ENCODE measurements at places on chromosomes 3 and 15.

DNA sequence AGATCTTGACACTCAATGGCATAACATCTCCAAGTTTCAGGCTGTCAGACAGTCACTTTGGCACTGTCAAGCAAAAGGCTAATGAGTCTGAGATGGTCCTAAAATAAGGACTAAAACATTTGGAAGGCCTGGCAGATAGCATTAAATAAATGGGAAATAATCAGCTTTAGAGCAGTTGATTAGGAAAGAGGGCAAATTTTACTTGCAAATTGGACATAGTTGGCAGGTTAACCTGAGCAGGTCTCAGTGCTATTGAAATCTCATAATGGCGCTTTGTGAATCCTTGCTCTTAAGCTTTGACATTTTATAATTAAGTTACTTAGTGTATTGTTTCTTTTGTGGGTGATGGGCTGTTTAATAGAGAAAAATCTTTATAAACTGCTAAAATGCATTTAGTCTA is 1003.1 kb upstream of the GBE1 start:
- DNase-seq, result no peak

GRCh38 chr3:123467046-123467445 is 18.2 kb upstream of the ADCY5 start:
- no peak for DNase-seq

- no peak for DNase-seq
These were observed 220.6 kb downstream of the SLCO3A1 start for GRCh38 chr15:92074101-92074500.

DNA sequence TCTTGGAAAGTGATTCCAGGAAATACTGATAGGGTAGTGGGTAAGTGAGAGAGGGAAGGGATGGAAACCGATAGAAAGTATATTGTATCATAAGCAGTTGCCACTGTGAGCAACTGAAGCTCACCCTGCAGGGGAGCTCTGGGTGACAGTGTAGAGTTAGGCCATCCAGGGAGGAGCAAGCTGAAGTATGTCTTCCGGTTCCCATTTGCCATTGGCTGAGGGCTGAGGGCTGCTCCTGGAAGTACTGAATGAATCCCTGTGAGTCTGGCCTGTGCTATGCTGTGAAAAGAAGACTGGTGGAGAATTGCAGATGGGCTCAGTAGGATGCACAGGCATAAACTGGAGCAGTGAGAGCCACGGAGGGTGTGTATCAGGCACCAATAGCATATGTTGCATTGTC is 348.3 kb downstream of the MFSD1 start:
- DNase-seq, result no peak

DNA sequence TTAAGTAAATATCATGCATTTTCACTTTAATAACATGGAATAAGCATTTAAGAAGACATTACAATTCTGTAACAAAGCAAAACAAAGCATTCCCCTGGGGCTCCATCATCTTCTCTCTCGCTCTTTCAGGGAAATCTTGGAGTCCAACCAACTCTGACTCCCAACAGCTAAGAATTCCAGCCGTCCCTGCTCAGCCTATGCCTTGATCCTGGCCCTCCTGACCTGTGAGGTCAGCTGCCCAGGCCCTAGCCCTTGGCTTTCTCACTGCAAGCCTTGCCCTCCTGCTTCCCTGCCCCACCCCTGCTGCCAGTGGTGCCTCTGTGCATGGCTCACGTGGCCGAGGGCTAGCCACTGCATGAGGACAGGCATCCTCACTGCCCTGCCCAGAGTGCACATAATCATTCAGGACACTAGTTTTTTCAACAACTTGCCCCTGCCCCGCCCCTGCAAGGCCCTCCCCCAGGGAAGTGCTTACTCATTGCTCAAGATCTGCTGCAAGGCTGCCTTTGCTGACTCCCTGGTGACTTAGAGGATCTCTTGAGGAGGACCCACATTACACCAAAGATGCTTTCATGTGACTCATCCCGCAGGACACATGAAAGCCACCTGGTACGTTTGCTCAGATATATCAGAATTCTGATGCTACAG is 37.6 kb downstream of the MTMR10 start:
- DNase-seq, result peak; percentile 86

DNA sequence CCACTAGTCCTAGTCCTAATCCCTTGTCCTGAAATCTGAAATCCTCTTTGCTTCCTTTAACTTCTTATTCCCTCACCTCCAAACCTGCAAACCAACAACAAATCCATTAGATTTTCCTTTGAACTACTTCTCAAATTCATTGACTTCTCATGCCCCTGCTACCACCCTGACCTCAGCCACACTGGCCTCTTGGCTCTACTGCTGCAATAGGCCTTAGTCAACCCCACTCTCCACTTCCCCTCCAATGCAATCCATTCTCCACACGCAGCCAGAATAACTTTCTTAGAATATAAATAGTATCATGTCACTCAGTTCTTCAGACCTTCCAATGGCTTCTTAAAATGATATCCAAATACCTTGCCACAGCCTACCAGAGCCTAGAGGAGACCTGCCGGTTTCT is 131.1 kb upstream of the GADL1 start:
- no peak for DNase-seq

- peak; percentile 59 for DNase-seq
These were observed 1.8 kb upstream of the RPP25 start for GRCh38 chr15:74958320-74958907.

- peak; percentile 51 for DNase-seq
These were observed 279.1 kb upstream of the THRB start for GRCh38 chr3:24773798-24774197.

DNA sequence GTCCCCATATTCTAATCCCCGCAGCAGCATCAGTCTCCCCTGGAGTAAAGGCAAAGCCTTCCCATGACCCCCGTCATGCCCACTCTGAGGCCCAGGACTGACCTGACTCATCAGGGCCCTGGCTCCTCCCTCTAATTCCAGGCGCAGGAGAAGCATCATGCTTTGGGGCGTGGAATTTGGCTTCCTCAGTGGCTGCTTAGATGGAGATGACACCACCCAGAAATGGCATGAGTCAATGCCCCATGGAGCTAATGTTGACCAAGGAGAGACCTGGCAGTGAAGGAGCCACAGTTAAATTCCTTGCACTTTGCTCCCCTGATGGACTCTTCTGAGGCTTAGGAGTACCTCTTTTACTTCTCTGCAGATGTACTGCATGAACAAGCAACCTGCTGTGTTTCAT is 204.2 kb upstream of the PROK2 start:
- peak; percentile 23 for DNase-seq

DNA sequence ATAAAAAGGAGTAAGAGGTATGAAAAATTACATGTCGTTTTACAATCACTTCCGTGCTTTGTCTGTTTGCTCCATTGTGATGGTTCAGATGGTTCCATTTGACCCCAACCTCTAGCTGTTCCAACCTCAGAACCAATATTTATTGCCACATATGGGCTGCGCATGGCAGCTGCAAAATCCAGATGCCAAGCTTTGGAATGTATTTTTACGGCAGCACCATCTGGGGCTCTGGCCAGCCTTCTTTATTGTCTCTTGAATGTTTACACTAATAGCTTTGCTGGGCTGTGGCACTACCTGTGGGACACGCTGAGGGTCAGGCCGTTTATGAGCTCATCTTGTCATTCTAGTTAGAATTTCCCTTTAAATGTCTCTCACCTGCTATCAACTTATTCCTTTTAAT is 219.8 kb downstream of the ROBO2 start:
- DNase-seq, result no peak

DNA sequence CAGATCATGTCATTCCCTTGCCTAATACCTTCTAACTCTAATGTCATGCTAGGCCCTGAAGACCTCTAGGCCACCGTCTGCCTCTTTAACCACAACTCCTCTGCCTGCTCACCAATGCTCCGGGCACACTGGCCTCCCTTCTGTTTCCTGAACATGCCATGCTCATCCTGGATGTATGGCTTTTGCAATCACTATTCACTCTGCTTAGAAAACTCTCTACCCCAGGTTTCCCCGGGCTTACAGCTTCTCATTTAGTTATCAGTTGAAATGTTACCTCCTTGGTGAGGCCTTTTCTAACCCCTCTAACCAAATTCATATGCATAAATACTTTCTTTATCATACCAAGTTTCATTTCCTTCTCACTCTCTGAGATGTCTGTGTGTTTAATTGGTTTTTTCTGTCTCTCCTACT is 727.8 kb upstream of the CFAP20DC start:
- DNase-seq, result no peak

DNA sequence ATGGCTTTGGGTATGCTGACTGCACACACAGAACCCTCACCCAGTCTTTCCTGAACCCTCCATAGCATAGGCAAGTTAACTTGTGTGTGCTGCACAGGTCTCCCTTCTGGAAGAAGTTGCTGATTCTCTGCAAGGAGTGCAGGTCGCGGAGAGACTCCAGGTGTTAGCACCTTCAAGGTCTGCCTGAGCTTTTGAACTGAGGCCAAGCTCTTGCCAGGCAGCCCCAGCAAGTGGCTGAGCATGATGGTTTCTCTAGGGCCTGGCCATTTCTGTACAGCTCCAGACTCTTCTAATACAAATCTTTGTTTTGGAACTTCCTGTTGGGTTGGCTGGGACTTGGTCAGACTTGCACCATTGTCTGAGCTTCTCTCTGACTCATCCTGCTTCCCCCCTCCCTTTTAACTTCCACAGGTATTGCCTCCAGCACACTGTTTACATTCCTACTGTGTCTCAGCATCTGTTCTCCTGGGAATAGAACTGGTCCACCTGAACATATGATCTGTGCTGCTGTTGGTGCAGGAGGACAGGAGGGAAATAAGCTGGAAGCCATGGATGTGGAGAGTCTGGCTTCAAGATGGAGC is 53.3 kb downstream of the KY start:
- no peak for DNase-seq

GRCh38 chr3:24499991-24500390 is 5.3 kb upstream of the THRB start:
- DNase-seq, result no peak

DNA sequence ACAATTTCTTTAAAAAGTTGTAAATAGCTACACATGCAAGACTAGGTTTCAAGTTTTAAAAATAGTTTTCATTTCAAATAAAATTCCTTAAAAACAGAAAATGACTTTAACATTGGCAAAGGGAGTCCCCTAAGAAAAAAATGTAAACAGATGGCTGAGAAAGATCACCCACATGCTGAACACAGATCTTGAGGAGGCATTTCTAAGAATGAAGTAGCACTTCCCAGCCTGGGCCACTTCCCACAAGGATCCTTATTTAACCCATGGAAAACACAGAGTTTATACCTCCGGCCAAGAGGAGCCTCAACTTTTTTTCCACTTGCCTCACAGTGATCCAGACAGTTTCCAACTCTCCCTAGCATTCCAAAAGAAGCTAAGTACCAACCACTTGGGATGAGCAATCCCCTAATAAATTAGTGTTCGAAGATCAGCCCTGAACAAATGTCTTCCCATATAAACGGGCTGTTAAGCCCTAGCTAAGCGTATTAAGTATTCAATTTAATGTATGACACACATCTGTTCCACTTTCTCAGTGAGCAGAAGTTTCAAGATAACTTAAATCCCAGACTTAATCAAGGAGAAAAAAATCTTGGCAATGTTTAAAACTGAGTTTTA is 61.4 kb downstream of the GADL1 start:
- no peak for DNase-seq

- DNase-seq, result no peak
These were observed 55.7 kb upstream of the ACP3 start for GRCh38 chr3:132261506-132261905.

GRCh38 chr3:71252466-71252865 is 331.1 kb downstream of the FOXP1 start:
- no peak for DNase-seq

- peak; percentile 63 for DNase-seq
These were observed 1.0 kb downstream of the SHOX2 start for GRCh38 chr3:158105119-158105709.

DNA sequence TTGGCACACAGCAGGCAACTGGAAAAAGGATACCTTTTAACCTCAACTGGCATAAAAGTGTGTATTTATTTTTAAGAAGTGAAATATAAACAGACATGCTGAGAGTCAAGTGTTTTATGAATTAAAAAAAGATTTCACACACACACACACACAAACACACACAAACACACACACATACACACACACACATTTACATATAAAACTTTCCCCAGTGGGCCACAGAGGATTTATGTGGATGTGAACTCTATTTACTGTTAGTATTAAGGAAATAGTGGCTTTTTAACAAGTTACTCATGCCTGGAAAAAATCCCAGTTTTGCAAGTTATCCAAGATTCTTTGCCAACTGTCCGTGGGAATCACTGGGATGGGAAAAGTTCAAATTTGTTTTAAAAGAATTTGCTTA is 725.9 kb upstream of the NR2F2 start:
- peak; percentile 82 for DNase-seq

DNA sequence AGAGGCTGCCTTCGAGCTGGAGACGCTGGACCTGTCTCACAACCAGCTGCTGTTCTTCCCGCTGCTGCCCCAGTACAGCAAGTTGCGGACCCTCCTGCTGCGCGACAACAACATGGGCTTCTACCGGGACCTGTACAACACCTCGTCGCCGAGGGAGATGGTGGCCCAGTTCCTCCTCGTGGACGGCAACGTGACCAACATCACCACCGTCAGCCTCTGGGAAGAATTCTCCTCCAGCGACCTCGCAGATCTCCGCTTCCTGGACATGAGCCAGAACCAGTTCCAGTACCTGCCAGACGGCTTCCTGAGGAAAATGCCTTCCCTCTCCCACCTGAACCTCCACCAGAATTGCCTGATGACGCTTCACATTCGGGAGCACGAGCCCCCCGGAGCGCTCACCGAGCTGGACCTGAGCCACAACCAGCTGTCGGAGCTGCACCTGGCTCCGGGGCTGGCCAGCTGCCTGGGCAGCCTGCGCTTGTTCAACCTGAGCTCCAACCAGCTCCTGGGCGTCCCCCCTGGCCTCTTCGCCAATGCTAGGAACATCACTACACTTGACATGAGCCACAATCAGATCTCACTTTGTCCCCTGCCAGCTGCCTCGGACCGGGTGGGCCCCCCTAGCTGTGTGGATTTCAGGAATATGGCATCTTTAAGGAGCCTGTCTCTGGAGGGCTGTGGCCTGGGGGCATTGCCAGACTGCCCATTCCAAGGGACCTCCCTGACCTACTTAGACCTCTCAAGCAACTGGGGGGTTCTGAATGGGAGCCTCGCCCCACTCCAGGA is 21.1 kb downstream of the NRROS start:
- no peak for DNase-seq

- DNase-seq, result no peak
These were observed 708.5 kb downstream of the SQOR start for GRCh38 chr15:46343196-46343935.

DNA sequence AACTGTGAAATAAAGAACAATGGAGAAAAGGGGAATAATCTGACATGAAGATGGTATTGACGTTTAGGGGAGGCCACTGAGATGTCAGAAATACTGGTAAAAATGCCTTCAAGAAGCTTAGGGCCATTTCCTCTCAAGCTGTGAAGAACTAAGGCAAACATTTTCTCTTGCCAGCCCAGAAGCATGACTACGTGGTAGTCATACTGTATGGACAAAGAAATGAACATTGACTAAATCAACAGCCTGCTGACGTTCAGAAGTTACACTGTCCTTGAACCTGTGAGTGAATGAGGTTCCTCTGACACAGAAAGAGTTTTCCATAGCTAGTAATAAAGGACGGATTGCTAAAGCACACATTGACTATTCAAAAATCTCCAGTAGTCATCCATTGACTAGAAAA is 121.0 kb downstream of the P3H2 start:
- DNase-seq, result no peak
